ENCODE measurements at places on chromosomes 7 and 10.

- DNase-seq: peak; percentile 64
Observed at GRCh38 chr7:91405092-91405788, 141.0 kb downstream of the FZD1 start.

DNA sequence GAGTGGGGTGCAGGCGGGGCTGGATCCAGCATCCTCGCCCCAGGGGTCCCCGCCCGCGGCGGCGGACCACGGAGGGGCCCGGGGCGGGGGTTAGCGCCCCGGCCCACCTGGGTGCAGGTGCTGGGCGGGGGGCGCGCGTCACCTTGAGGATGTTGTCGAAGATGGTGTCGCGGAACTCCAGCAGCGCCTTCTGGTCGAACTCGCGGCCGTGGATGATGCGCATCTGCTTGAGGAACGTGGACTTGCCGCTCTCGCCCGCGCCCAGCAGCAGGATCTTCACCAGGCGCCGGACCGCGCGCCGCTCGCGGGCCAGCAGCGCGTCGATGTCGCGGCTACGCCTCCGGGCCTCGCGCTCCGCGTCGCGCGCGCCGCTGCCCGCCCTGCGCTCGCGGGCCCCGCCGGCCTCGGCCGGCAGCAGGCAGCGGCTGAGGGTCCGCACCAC is 376 bp downstream of the GNA12 start:
- peak; percentile 53 for DNase-seq

DNA sequence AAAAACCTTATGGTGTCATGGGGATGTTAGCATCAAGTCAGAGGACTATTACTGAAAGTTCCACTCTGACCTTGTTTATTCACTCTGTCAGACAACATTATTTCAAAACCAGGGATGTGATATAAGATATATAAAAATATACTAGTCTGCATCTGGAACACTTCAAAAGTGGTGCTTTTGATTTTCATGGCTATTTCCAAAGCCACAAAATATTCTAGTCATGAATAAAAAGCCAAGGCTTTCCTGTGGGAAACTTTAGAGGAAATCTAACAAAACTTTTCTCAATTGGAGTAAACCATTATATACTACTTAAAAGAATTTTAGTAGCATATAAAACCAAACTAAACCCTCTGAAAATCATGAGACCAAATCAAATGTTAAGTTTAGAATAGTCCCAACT is 205.2 kb downstream of the TMEM26 start:
- no peak for DNase-seq

DNA sequence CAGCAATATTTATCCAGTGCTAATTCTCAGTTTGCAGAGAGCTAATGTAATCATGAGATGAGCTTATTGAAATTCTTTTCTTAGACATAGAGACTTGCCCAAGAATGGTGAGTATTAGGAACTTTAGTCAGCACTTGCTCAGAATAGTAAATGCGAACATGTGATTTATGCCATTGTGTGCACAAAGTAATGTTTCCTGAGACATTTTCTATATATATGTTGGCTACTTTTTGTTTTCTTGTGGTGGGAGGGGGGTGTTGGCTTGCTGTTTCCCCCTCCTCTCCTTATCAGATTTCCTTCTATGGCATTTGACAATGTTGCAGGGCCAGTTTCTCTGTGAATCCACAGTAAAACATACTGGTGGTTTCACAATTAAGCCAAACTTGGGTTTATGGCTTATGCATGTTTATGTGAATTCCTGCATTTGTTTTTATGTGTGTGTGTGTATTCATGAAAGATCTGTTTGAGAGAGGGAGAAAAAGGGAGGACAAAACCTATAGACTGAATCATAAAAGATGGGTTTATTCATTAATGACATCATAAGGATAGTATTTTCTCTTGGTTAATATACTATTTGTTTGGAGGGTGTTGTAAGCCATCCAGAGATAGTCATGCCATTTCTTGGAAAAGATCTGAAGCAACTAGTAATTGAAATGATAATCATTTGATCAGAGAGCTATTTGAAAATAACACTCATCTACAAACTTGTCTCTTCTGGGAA is 36.3 kb downstream of the ARID5B start:
- no peak for DNase-seq

- no peak for DNase-seq
Observed at GRCh38 chr10:109962247-109962646, 38.9 kb upstream of the XPNPEP1 start.

DNA sequence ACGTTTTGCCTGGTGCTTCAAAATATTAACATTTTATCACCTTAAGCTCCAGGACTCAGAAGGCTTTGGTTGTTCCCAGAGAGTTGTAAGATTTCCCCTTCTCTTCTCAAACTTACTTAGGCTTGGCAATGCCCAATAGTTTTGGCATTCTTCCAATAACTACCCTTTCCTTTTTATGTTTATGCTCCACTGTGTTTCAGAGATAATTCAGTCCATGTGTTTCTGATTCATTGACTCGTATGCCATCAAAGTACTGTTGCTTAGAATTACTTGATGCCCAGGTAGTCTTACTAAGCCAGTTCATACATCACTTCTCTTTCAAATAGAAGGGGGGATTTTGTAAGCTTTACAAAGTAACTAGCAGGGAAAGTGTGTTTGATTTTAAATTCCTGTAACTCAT is 66.6 kb downstream of the AGMO start:
- no peak for DNase-seq

- no peak for DNase-seq
Observed at GRCh38 chr7:46291050-46291438, 370.0 kb upstream of the IGFBP3 start.

DNA sequence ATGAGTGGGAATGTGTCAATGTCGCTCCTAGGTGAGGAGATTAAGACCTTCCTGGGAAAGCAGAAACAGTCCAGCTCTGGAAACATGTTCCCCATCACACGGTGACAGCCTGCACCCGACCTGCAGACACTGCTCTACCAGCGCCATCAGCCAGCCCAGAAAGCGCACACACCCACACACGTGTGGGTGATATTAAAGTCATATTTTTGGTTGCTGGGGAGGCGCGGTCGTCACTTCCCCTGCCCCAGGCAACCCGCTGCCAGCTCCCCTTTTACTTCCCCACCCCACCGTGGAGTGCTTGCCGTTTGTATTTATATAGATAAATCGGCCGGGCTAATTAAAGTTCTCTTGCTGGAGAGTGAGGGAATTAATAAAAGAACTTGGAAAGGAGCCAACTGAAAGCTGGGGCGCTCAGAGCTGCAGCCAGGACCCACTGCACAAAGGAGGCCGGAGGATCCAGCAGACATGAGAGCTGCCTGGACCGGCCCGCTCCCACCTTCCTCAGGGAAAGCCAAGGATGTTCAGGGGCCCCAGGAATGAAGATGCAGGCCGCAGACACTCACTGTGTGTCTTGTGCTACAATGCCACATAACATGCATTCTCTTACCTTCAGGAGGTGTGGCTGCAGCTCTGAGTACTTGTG is 145.2 kb upstream of the UNC5B start:
- DNase-seq: no peak

DNA sequence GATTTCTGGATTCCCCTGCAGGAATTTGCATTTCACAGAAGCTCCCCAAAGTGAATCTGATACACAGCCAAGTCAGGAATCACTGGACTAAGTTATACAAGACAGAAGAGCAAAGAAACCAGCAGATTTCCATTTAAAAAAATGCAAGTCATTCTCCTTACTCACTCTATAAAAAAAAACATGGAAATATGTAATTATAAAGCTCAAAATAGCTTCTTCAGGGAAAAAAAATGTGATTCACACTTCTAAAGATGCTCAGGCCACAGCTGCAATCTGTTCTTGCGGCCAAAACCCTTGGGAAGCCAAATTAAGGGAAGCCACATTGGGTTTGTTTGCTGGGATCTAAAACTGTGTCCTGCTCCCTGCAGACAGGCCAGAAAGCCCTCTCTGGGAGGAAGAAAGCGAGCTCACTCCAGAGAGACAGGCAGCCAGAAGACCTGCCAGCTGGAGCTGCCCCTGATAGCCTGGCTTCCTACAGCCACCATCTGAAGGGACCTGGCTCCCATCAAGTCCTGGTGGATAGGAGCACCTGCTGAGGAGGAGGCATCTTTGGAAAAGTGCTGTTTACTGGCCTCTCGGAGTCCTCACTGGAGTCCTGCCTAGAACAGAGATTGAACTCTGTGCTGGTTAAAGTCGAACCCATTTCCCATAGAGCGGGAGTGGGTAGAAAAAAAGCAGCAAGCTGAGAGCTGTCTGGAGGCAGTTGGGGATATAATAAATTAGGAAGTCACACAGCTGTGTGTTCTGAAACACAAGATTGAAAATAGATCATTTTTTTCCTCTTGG is 359.2 kb upstream of the AOAH start:
- DNase-seq: no peak

DNA sequence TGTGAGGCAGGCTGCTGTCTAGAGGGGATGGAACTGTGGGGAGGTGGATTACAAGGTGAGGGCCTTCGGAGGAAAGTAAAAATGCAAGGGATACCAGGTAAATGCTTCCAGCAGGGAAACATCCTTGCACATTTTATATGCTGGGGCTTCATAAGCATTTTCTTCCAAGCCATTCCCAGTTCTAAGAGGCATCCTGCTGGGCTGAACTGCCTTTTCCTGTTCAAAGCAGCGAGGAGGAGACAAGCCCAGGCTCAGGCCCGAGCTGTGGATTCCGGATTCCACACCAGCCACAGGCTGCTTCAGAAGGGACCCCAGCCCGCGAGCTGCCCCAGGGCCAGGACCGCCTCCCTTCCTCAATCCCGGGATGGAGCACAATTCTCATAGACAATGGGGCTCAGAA is 249.7 kb downstream of the TNS3 start:
- DNase-seq: no peak

DNA sequence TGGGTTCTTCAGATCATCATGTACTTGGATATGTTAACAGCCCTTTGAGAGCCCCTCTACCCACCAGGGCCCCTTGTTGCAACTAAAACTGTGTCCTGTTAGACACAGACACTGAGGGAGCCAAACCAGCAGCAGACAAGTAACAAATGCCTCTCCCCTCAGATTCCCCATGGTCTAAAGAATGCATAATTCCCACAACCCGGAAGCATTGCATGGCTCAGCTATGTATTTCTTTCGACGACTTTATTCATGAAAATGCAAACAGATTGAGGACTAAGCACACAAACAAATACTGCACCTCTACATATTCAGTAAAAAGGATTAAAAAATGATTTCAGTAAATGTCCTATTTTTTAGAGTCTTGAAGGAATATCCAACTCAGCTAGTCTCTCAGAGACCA is 70.1 kb upstream of the HECW1 start:
- DNase-seq: no peak

DNA sequence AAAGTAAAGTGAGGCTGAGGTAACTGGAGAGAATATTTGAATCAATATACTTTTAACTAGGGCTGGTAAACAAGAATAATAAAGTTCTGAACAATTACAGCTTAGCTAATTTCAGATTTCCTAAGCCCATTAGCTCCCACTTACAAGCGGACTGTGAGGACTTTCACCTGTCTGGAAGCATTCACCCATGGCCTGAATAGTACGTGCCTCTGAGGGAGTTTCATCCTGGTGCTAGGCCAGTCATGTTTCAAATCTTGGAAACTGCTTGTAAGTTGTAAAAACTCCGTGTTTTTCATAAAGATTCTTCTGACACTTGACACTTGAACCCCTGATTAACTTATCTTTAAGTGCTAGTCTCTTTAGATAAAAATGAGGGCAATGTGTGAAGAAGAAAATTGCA is 975.2 kb upstream of the GHITM start:
- no peak for DNase-seq

DNA sequence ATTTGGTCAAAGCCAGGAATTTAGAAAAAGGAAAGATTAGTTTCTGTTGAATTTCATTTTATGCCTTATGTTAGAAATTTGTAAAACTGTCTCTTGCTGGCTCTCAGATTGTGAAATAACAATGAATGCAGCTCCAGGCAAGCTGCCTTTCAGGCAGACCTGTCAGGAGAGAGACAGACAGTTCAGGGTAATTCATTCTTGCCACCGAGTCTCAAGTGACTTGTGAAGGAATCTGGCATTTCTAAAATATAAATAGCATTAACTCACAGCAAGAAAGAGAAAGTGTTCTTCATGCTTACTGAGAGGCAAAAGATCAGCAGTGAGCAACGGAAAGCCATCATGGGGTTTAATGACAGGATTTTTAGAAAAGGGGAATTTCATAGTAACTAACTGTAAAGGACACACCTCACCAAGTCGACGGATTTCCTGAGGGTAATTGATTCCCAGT is 442.3 kb upstream of the AKR1E2 start:
- DNase-seq: no peak

DNA sequence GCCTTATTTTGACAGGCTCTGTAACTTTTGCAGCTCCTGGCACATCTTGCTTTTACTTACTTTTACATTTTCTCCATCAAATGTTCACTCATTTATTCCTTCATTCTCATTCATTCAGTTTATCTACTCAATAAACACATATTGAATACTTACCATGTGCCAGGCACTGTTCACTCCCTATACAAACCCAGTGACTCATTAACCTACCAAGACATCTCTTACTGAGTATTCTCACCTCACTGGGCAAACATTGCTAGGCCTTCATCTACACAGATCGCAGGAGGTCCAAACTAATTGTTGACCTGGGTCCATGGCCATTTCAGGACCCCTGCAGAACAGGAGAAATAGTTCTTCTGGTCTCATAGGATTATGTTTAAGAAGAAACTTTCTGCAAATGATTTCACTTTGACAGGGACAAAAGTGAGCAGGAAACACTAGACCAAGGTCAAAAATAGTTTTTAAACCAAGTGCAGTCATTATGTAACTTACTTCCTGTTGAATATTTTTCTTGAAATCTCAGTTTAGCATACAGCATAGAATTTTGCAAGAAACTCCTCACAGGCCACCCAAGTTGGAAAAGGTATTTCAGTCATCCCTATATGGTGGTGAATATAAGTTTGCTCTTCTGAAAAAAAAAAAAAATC is 17.6 kb downstream of the SLC26A4 start:
- no peak for DNase-seq

GRCh38 chr7:30928254-30928872 is 16.7 kb downstream of the AQP1 start:
- DNase-seq: no peak

DNA sequence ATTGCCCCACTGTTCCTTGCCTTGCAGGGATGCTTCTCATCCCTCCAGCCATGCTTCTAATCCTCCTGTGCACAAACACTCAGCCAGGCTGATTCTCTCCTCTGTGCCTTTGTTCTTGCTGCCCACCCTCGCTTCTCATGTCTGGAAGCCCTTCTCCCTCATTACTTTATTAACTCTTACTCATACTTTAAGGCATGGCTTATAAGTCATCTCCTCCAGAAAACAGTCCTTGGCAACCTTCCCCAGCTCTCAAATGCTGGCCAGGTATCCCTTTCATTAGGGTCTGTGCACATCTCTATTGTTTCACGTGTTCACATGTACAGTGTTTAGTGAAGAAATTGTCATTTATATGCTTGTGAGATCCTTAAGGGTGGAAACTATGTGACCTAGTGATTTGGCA is 62.9 kb downstream of the ITGB8 start:
- no peak for DNase-seq
